ENCODE measurements at places on chromosomes 5 and 9. TPM values are rescaled to one million over a fixed set of nuclear protein-coding genes. Genes with fewer than 3 reads are reported as not detected.

Gene ARHGEF37
- 5.0 TPM for polyA plus RNA-seq

Gene ZNF454
- 3.5 TPM for polyA plus RNA-seq

Gene SLC4A9
- polyA plus RNA-seq, result not detected

GRCh38 chr5:155676967-155677366, 650.0 kb upstream of the SGCD start:
- DNase-seq, result no peak

- DNase-seq, result peak; percentile 34
Observed at GRCh38 chr5:143481697-143482531, 78.4 kb upstream of the NR3C1 start.

- DNase-seq, result no peak
Observed at GRCh38 chr5:123720955-123721354, 209.0 kb downstream of the CSNK1G3 start.

DNA sequence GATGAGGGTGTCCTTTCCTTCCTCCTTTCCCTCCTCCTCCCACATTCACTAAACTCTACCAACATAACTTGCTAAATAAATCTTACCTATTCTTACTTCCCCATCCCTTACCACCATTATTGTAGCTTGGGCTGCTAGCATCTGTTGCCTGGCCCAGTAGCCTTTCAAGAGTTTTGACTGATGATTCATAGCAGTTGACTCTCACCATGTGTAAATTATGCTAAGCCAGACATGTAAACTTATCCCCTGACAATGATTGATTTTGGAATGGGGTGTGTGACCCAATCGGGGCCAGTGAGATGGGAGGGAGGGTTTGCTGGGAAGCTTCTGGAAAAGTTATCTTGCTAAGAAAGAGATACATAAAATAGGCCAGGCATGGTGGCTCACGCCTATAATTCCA, 161.8 kb upstream of the SPRY4 start:
- no peak for DNase-seq

GRCh38 chr5:80959768-80960442, at the start of gene RASGRF2:
TSS of gene RASGRF2 (plus strand) at chr5:80960363. CDS start at chr5:80960739, 376 bp downstream.
- DNase-seq, result no peak

DNA sequence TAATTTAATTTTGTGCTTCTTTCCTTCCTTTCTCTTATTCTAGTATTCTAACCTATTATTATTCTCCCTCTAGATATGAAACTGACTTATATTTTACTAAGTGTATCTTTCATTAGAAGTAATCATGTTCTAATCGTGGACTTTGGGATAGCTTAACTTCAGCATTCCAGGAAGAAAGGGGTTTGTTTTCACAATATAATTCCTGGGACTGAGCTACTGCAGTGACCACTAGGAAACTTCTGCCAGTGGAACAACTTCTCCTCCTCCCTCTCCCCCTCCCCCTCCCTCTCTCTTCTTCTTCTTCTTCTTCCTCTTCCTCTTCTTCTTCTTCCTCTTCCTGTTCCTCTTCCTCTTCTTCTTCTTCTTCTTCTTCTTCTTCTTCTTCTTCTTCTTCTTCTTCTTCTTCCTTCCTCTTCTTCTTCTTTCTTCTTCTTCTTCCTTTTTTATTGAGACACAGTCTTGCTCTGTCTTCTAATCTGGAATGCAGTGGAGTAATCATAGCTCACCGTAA, 127.9 kb downstream of the NNT start:
- no peak for DNase-seq

DNA sequence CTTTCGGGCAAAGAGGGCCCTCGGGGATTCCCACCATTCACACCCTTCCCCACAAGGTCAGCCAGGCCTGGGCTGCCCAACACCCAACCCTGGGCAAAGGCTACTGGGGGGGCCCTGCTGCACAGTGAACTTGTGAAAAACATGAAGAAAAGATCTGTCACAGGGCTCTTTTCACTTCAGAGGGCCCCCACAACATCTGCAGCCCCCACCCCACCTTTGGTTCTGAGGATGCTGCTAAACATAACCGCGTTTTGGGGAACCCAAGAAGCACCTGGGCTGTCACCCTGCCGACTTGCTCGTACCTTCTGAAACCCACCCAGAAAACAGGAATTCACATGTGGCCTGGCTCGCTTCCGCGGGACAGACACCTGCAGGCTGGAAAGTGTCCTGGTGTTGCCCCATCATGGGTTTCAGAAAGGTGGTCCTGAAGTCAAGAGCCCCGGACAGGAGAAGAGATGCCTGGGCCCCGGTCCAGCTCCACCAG, 29.3 kb downstream of the B4GALT1 start:
- no peak for DNase-seq

- no peak for DNase-seq
Observed at GRCh38 chr9:79149585-79149984, 422.2 kb upstream of the TLE4 start.

DNA sequence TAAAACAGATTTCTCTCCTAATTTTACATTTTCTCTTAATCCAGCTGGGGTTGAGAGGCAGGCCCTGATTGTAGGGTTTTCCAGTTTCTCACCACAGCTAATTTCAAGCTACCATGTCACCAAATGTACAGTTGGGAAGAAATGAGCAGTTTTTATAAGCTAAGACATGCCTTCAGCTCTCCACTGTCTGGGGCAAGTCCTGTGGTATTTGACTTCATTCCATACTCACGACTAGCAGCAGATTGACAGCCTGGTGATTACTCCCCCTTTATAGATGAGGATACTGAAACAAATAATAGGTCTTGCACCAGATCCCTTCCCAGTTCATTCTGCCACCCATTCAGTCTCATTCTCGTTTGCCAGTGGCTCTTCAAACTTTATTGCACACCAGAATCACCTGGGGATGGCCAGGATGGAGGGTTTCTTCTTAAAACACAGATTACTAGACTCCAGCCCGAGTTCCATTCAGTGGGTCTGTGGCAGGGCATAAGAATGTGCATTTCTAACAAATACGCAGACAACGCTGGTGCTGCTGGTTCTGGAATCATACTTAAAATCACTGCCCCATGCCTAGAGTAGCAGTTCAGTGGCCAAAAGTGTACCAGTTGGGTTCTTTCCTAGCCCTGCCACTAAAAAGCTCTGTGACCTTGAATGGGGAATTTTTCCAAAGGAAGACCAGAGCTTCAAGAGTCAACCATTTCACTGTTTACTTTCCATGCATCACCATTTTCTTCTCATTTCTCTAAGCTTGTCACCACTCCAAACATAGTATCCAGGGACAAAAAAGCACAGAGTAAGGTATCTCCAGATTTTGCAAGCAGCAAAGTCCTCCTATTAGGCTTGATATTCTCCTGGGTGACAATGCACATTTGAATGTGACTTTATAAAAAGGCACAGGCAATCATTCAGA, 64.3 kb downstream of the CSNK1A1 start:
- no peak for DNase-seq

GRCh38 chr5:149492781-149493180, 58.5 kb downstream of the CSNK1A1 start:
- DNase-seq, result no peak
